ENCODE measurements at places on chromosomes 1 and 21.

GRCh38 chr1:48803474-48803873 lies 26.8 kb upstream of the BEND5 start:
- DNase-seq, result no peak

- no peak for DNase-seq
Observed at GRCh38 chr1:224726441-224727182, 110.5 kb downstream of the CNIH3 start.

DNA sequence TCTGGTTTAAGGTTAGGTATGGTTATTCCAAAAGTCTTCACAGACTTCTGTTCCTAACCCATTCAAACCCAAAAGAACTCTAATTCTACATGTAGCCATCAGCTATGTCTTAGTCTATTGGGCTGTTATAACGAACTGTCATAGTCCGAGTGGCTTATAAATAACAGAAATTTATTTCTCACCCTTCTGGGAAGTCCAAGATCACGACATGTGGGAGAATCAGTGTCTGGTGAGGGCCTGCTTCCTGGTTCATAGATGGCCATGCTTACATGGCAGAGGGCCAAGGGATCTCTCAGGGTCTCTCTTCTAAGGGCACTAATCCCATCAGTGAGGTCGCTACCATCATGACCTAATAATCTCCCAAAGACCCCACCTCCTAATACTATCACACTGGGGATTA lies 103.0 kb upstream of the PPP2R5A start:
- DNase-seq, result no peak

DNA sequence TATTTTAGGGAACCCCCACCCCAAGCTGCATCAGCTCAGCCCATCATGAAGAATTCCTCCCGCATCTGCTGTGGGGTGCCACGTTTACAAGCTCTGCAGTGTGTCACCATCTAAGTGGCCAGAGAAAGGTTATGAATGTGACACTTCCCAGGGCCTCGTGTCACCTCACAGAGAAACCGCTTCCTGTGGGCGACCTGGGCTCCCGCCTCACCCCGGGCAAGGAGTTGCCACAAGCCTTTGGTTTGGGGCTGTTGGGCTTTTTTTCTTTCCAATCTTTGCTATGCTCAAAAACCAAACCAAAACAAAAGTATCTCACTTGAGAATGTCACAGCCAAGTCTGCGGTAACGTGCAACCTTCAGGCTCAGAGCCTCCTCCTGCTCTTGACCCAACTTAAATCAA lies 82.1 kb upstream of the ARHGEF16 start:
- DNase-seq, result no peak

GRCh38 chr1:26405281-26405915 lies 5.2 kb upstream of the LIN28A start:
- no peak for DNase-seq

- DNase-seq, result no peak
Observed at GRCh38 chr1:77475641-77476040, 193.8 kb downstream of the AK5 start.

GRCh38 chr1:215477632-215478031 lies 89.5 kb upstream of the KCTD3 start:
- DNase-seq, result no peak

GRCh38 chr1:24169286-24169685 lies 17.8 kb downstream of the IFNLR1 start:
- no peak for DNase-seq

DNA sequence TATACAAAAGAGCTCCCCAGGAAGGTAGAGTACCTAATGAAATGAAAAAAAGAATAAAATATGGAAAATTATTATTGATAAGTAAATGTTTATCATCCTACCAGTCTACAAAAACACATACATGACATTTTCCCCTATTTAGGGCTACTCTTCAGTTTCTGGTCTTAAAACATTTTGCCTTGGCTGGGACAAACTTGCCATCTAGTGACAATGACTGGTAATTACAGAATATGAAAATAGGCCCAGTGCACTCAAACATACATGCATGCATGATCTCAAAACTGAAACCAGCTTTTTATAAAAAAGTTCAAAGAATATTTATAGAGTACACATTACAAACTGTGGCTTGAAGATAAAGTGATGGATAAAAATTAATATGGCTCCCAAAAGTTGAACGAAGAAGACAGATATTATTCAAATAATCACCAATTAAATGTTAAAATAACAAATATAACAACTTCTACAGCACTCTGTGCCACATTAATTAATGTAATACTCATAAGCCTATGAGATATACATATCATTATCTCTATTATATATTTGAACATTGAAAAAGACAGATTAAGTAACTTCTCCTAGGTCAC lies 10.5 kb upstream of the RNPC3 start:
- DNase-seq, result no peak

GRCh38 chr1:6918186-6918924 lies 133.1 kb downstream of the CAMTA1 start:
- no peak for DNase-seq

GRCh38 chr1:3219005-3219790 lies 150.2 kb downstream of the PRDM16 start:
- DNase-seq, result no peak

GRCh38 chr1:66925558-66925910 lies 744 bp downstream of the MIER1 start:
- DNase-seq, result no peak

DNA sequence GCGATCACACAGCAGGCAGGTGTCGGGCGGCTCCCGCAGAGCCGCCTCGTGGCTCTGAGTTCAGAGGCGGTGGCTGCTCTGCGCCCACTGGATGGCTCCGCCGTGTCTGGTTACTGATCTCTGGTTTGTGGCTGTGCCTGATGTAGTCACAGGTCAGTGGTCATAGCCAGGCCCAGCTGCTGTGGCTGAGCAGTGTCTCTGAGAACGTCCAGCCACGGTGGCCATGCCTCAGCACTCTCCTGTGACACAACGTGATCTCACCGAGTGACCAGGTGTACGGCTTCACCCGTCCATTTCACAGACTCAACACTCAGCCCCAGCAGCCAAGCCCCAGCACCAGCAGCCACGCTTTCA lies 61.2 kb downstream of the KCNN3 start:
- DNase-seq, result no peak

DNA sequence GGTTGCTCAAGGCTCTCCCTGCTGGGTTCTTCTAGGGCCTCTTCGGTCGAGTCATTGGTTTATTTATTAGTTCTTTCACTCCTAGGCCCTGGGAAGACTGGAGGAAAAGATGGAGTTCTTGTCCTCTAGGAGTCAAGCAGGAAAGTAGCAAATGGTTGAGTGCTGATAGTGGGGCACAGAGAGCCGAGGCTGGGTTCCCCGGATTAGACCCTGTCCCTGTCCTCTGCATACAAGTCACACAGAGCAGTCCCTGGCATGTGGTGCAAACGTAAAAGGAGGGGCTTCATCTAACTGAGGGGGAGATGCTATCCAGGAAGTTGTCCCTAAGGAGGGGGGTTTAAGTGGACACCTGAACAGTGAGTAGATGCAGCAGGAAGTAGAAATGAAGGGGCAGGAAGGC lies 19.2 kb upstream of the KCNE2 start:
- DNase-seq, result no peak

GRCh38 chr1:56910441-56910985 lies 55.3 kb downstream of the C8B start:
- DNase-seq, result no peak

DNA sequence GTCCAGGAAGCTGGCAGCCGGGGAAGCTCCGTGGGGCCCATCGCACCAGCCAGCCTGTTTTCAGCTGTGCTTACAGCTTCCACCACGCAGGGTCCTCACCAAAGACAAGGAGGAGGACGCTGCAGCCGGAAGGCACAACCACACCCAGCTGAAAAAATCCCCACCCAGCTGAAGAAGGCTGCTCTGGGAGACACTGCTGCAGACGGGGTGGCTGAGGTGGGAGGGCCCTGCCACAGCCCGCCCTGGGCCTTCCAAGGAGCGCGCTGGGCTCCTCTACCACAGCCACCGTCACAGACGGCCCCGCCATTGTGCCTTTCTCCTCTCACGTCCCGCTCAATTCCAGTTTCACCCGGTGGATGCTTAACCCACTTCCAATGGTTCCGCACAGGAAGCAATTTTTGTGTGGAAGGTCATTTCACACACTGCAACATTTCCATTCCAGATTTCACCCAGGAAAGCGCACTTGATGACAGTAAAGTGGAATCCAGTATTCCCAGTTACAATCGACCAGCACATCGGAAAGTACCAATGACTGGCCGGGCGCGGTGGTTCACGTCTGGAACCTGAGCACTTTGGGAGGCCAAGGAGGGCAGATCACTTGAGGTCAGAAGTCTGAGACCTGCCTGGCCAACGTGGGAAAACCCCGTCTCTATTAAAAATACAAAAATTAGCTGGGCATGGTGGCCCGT lies 47.9 kb downstream of the NPHP4 start:
- no peak for DNase-seq

DNA sequence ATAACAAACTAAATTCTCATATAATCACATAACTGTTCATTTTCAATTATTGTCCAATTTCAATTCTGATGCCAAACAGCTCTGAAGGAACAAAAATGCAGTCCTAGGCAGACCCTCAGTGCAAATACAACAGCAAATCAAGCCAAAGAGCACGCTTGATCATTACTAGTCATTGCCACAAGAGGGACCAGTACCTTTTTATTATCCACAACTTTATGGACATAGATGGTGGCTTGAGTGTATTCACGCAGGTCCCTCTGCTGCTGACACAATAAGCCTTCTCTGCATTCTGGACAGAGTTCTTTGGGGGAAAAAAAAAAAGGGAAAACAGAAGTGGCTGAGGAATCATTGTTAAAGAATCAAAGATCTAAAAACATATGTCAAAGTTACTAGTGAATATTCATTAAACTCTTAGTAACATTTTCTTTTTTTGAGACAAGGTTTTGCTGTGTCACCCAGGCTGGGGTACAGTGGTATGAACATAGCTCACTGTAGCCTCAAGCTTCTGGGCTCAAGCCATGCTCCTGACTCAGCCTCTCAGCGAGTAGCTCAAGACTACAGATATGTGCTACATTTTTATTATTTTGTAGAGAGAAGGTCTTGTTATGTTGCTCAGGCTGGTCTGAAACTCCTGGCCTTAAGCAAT lies 34.3 kb upstream of the RAP1GAP start:
- no peak for DNase-seq

DNA sequence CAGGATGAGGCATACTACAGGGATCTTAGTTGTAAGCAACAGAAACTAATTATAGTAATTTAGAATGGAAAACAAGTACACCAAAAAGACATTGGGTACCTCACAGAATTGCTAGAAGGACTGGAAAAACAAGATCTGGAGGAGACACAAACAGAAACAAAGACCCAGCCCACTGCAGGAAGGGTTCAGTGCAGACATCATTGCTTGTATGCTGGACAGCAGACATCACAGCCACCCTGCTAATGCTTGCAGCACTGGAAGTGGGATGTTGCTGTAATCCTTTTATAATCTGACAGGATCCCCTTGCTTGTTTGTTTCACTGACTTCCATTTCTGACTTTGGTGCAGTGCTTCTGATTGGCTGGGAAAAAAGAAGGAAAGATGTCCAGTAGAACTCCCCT lies 111.4 kb upstream of the ZNF678 start:
- DNase-seq, result no peak

DNA sequence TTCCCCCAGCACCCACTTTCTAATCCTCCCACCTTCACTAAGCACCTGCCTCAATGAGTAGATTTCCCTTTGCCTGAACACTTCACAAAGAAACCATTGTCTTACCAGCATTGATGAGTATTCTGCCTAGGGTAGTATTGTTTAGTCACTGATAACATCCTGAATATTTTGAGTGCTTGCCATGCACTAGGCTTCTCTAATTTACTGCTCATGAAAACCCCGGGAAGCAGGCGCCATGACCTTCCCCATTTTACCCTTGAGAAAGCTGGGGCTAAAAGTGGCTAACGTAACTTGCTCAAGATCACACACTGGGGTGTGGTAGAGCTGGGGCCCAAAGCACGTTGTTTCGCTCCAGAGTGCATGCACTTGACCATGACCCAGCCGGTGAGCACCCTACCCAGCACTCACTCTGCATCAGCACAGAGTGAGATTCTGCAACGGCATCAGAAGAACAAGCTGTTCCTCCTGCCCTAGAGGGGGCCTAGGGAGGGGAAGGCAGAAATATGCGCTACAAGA lies 10.6 kb upstream of the F3 start:
- no peak for DNase-seq

DNA sequence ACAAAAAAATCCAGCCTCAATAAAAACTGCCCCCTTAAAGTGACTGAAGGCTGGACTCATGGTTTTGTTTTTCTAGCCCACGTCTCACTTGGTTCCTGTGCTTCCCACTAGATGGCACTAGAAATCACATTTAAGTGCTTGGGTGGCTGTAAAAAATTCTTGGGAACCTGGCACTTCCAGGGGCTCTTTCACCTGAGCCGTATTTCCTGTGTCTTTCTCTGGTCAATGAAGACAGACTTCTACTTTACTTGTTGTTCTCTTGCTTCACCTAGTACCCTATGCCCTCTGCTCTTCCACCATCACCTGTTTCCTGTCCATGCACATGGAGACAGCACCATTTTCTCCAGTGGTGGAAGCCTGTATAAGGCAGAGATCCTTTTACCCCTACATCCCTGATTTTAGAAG lies 20.0 kb downstream of the METTL13 start:
- no peak for DNase-seq

GRCh38 chr21:43619856-43620255 lies 39.4 kb downstream of the HSF2BP start:
- DNase-seq, result no peak

DNA sequence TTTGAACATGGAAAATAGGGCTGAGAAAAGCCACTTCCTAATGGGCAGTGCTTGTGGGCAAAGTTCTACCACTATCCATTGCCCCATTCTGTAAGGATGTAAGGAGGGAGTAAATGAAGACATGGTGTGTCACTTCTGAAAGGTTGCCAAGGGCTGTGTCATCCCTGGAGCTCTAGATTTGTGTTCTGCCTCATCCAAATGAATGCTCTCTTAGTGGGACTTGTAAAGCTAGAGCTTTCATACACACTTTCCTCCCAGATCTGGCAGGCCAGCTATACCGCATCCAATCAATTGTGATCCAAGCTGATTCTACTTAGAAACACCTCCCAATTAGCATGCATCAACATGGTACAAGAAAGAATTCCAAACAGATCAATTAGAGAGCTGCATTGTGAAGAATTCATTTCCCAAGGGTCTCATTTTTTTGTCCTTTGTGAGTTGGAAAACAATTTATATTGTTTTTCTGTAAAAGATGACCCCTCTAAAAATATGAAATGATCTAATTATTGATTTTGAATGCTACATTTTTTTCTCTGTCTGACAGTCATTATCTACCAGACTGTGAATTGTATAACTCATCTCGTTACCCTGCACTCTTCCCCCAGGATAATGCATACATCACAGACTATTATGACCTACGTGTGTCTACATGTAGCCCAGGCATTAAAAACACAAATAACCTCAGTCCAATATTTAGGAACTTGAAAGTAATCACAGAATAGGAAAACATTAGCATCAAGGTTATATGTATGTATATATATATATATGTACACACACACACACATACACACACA lies 117.1 kb upstream of the DUSP10 start:
- DNase-seq, result no peak

DNA sequence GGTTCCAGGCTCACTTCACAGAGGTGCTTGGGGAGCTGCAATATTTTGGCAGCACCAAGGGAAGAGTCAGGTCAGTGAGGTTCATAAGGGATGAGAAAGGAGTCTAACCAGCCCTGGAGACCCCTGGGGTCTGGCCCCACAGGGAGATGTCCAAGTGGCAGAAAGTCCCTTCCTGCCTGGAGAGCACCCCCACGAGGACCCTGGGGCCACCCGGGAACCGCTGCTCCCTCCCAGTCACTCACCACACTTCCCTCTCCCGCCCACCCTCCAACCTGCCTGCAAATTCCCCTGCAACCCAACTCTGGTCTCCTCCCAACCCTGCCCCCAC lies 6.5 kb upstream of the ITGB2 start:
- no peak for DNase-seq

GRCh38 chr1:107807405-107807804 lies 157.6 kb downstream of the VAV3 start:
- DNase-seq, result no peak

- DNase-seq, result no peak
Observed at GRCh38 chr1:182446033-182446669, 3.8 kb upstream of the RGSL1 start.
